ENCODE measurements at places on chromosomes 13 and 19.

- no peak for DNase-seq
Observed at GRCh38 chr13:109870274-109870673, 83.9 kb upstream of the IRS2 start.

DNA sequence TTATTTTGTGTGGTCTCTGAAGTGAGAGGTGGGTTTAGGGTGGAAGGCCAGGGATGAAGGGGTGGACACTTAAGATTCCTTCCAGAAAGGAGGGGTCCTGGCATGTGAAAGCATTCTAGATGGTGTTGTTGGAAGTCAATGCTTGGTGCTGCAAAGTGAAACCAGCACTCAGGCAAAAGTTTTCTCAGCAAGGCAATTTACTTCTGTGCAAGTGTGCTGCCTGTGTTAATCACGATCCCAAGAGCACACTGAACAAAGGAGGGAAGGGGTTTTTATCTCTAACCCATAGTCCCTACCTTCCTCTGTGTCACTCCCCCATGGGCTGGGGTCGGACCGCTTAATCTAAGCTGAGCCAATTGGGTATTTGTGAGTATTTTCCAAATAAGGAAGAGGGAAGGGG, 1.3 kb downstream of the ZNF134 start:
- DNase-seq = no peak

- no peak for DNase-seq
Observed at GRCh38 chr13:80515296-80515695, 174.4 kb upstream of the SPRY2 start.

DNA sequence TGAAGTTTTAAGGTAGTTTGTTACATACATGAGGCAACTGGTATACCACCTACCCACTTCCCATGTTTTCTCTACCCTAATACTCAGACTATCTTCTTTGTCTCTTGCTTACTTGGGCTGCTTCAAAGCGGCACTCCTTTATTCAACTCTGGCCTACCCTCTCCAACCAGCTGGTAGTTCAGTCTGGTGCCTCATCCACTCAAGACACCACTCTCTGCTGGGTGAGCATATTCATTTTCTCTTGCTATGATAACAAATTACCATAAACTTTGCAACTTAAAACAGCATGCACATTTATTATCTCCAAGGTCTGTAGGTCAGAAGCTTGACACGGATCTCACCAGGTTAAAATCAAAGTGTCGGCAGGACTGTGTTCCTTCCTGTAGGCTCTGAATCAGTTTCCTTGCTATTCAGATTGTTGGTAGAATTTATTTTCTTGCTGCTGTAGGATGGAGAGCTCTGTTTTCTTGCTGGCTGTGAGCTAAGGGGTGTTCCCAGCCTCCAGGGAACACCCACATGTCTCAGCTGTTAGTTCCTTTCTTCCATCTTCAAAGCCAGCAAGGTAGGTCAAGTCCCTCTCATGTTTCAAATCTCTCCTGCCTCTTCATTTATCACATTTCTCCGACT, 666.0 kb downstream of the DIAPH3 start:
- no peak for DNase-seq

- no peak for DNase-seq
Observed at GRCh38 chr13:30194906-30195305, 112.4 kb downstream of the KATNAL1 start.

GRCh38 chr13:84885868-84886267, 913.4 kb downstream of the SLITRK6 start:
- no peak for DNase-seq

DNA sequence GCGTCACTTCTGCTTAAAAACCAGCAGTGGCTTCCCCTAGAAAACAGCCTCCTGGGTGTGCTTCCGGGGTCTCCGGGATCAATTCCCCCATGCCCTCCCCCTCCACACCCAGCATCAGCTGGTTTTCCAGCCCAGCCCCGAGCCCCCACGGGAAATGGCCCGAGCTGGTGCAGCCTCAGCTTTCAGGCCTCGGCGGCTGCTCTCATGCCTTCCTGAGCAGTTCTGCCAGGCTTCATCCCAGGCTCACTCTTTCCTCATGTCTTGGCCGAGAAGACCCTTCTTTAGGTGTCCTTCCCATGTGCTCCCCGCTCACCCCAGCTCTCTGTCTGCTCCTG, 103.1 kb upstream of the RNF113B start:
- no peak for DNase-seq

All from left lung (tissue), 14 donors.